Jurkat, Clone E6-1 (cell line): ENCODE measurements at places on chromosomes 7 and 10.

DNA sequence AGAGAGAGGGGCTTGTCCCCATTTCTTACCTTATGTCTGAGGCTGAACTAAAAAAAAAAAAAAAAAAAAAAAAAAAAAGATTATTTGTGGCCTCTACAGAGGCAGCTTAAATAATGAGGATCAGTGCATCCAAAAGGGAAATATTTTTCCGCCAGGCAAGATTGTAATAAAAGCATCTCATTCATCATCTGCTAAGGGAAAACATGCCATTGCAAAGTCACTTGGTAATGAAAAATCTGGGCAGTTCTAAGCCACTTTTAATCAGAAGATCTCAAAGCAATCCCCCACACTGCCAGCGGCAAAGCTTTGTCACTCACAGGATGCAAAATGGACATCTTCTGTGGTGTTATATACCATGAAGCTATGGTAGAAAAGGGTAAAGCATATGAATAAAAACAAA is 3.8 kb downstream of the FAM107B start:
- DNase-seq = no peak

DNA sequence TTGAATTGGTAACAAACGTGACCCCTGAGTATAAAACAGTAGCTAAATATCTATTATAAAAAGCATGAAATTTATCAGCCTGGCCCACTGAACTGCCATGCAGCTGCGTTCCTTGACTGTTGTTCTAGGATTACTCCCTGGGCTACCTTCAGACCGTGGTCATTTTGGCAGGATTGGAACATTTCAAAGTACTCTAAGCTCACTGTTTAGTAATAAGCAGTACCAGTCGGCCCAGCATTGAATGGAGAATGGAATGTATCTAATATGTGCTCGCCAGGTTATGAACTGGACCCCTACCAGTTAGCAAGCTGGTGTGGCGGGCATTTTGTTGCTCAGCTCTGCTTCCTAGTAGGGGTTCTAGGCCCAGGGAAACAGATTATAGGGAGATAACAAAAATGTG is 112.2 kb downstream of the SEMA3C start:
- DNase-seq = no peak

DNA sequence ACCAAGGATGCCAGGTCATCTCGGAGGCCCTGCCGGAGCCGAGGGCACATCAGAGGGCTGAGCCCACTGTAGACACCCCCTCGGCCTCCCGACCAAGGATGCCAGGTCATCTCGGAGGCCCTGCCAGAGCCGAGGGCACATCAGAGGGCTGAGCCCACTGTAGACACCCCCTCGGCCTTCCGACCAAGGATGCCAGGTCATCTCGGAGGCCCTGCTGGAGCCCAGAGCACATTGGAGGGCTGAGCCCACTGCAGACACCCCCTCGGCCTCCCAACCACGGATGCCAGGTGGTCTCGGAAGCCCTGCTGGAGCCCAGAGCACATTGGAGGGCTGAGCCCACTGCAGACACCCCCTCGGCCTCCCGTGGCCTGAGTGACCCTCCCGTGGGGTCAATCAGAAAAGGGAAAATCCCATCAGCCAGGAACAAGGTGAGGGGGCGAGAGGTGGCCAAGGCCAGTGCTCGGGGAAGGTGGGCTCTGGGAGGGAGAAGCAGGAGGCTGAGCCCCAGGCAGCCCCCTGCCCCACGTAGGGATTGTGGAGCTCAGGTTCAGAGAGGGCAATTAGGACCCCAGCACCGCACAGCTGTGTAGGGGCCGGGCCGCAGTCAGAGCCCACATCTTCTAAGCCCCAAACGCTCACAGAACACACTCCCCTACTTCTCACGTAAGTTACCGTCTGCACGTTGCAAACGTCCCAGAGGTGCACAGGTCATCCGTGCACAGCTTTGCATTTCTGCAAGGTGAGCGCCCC is 37.6 kb upstream of the FOXL3 start:
- no peak for DNase-seq

- DNase-seq = no peak
Observed at GRCh38 chr10:124708922-124709520, 35.2 kb downstream of the FAM53B start.

DNA sequence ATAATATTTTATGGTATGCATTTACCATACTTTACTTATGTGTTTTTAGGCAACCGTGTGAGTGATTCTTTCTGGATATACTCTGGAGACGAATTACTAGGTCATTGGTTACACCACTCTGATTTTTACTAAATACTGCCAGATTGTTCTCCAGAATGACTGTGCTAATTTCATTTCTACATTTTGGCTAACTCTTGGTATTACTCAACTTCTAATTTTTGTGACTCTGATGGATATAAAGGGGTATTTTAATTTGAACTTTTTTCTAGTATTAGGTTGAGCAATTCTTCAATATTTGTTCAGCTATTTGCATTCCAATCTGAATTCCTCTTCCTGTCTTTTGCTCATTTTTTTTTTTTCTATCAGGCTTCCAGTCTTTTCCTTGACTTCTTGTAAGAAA is 223.6 kb downstream of the MDFIC start:
- DNase-seq = no peak

DNA sequence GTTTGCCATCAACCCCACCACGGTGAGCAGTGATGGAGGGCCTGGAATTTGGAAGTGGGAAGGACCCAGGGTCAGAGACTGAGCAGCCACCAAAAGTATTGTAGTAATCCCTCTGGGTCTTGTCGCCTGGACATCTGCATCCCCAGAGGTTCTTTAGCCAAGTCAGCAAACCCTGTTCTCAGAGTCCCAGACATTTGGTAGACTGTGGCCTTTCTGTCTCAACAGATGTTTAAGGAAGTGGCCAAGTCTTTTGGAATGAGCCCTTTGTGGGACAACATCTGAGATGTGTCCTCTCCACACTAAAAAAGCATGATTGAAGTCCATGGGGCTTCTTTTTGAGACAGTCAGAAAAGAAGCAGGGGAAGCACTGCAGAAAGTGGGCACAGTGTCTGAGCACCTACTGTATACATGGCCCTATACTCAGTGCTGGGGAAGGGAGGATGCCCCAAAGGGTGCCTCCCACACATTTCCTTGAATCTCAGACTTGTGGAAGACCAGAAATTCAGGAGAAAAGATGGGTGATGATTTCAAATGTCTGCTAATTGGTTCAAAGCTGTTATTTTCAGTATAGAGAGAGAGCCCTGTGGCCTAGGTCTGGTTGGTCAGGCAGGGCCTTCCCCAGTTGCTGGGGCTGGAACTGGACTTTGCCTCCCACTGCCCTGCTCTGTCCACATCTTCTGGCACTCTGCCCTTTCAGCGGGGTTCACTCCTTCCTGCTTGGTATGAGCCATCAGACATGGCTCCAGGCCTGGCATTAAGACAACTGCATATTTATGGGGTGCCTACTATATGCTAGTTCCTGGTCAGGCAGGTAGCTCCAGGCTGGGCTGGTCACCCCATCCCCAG is 26.5 kb upstream of the VSIR start:
- no peak for DNase-seq

DNA sequence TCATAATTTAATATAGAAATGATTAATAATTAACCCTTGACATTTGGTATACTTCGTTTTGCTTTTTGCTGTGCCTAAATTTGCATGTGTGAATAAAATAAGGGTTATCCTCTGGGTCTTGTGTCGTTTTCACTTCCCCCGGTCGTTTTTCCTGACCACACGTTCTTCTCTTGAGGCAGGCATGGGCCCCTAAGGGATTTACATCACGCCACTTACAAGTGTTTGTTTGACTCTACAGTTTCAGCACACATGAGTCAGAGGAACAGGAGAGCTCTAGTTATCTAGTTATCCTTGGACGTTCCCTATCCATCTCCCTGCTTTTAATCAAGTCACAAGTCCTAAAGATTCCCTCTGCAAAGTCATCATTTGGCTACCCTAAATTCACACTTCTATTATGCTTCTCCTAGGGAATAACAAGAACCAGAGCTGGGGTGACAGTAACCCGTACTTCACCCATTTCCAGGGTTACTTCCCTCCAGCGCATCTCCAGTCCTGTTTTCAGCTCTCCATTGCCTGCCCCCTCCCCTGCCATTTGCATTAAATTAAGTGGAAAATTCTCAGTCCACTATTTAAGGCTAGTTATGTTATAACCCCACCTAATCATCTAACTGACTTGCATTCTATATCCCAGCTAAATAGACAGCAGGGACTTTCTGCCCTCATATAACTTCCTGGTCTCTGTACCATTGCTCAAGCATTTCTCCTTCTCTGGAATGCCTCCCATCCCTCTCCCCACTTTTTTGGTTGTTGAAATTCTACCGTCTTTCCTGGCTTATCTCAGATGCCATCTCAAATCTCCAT is 206.9 kb downstream of the PTEN start:
- no peak for DNase-seq

GRCh38 chr10:76055963-76056362 is 624.5 kb downstream of the LRMDA start:
- no peak for DNase-seq

DNA sequence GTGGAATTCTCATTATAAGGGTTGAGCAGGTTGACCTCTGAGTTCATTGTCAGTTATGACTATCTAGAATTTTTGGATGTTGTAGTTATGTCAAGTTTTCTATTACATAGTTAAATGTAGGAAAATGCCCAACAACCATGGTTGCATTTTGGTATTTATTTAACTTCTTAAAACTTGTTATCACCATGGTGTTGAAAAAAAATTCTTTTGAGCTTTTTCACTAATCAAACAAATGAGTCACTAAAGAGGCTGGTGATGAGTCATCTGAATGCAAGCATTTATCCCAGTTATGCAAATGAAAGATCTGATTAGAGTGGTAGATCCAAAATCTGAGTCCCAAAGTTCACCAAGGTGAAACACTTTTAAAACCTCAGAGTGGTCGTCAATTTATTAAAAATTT is 624.7 kb upstream of the IGFBP3 start:
- DNase-seq = no peak

- no peak for DNase-seq
Observed at GRCh38 chr10:124715439-124715838, 28.7 kb downstream of the FAM53B start.
